ENCODE measurements at places on chromosomes 3 and 15. TPM values are rescaled to one million over a fixed set of nuclear protein-coding genes. Genes with fewer than 3 reads are reported as not detected.

DNA sequence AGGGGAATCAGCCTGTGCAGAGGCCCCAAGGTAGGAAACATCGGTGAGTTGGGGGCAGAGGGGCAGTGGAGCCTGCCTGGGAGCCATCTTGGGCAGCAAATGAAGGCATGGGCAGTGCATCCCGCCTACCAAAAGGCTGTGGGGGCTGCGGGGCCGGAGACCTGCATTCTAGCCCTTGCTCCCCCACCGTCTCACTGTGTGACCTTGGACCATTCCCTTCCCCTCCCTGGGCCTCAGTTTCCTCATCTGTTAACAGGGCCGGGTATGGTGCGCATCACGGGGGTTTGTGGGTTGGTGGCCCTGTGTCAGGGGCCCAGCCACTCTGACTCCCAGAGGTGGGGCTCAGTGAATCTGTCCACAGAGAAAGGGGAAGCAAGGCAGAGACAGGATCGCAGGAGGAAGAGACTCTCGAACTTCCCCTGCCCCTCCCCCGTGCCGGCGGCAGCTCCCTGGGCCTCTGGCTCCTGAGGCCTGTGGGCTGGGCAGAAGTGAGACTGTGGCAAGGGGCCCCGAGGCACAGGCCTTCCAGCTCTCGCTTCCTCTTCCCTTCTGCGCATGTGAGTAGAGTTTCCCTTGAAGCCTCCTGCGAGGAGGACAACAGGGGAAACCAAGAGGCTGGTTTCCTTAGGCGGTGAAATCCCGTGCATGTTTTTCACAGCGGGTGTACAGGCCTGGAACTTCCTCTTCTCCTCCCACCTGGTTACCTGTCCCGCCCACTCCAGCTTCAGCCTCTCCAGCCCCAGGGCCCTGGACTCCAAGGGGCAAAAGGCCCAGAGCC lies 42.9 kb downstream of the IDH2 start:
- no peak for DNase-seq

- DNase-seq = no peak
Measured at GRCh38 chr3:147312786-147313280, 93.5 kb downstream of the ZIC4 start.

GRCh38 chr3:56758539-56758981 lies 43.2 kb downstream of the ARHGEF3 start:
- no peak for DNase-seq

DNA sequence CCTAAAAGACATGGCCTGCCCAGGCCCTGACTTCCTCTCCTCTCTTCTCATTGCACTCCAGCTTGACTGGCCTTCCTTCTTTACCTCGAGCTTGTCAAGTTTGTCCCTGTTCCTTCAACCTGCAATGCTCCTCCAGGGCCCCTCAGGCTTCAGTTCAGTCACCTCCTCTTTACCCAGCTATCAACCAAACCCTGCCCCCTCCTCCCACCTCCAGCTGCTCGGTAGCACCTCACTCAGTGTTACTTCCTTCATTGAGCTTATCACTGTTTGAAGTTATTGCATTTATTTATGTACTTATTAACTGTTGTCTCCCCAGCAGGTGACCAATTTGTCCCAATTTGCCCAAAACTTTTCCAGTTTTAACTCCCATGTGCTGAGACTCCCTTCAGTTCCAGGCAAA lies 95.8 kb upstream of the UBE2E1 start:
- no peak for DNase-seq

DNA sequence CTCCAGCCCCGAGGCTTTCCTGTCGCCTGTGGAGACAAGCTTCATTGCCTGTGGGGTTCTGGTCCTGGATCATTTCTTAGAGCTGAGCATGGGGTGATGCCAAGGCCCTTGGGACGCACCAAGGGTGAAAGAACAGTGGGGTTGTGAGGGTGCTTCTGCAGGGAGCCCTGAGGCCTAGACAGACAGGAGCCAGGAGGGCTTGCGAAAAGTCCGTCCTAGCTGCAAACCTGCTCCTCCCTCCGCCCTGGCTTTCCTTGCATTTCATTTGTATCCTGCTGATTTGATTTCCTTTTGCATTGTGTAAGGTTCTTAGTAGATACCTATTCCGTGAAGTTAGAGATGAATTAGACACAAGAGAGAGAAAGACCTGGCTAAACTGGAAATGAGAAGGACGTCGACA lies 286.9 kb upstream of the C2CD4B start:
- DNase-seq = no peak

Gene GALNT15
- total RNA-seq = 558 TPM

Gene RBMS3
- total RNA-seq = 92.7 TPM

Gene ZCWPW2
- total RNA-seq = 0.74 TPM

Gene HRG
- total RNA-seq = not detected
